ENCODE measurements at places on chromosomes 12 and 14.

- DNase-seq, result no peak
These were observed 89.7 kb downstream of the GLT1D1 start for GRCh38 chr12:128942960-128943477.

GRCh38 chr12:130683080-130683479, 33.0 kb downstream of the RIMBP2 start:
- DNase-seq, result no peak

DNA sequence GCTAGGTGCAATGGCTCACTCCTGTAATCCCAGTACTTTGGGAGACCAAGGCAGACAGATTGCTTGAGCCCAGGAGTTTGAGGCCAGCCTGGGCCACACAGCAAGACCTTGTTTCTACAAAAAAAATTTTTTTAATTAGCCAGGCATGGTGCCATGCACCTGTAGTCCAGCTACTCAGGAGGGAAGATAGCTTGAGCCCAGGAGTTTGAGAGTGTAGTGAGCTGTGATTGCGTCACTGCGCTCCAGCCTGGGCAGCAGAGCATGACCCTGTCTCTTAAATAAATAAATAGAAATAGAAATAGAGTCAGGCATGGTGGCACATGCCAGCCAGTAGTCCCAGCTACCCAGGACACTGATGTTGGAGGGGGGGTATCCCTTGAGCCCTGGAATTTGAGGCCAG, 36.7 kb upstream of the CLIP1 start:
- no peak for DNase-seq

DNA sequence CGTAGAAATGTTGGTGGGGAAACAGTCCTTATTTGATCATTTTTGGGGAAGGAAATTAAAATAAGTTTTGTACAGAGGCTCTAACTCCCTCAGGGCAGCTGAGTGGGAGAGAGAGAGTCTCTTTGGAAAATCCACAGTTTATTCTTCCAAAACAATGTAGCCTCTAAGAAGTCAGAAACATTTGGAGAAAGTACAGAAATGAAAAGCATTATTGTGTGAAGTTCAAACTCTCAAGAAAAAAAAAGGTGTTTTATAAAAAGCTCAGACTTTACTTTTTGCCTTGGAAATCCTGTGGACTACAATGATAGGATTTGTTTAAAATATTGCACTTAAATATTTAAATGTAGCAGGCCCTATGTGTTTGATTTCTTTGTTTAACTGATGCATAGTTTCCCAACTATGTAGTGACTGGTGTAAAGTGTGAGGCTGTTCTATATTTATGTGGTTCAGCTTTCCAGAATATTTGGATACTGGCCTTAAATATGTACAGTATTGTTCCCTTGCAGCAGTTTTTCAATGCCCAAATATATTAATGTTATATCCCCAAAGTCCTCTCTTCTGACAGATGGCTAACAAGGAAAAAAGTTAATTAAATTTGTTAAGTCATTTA, 82.0 kb upstream of the OTOGL start:
- no peak for DNase-seq

- no peak for DNase-seq
These were observed 50.7 kb downstream of the ACSM4 start for GRCh38 chr12:7354529-7354928.

DNA sequence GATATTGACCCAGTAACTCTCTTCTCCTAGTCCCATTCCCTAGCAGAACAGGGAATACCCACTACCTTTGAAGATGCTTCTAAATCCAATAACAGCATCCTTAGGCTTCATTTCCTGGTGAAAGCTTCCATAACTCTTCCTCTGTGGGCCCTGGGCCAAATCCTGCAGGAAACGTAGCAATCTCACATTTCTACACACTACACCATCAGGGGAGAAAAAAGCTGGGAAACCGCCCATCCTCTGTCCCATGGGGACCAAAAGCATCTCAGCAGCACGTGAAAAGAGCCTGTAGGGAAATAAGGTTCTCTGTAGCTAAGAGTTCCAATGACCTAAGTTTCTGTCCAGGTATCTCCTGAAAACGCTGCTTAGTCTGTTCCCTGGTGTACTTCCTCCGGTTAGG, 340.2 kb downstream of the DPF3 start:
- DNase-seq, result no peak

DNA sequence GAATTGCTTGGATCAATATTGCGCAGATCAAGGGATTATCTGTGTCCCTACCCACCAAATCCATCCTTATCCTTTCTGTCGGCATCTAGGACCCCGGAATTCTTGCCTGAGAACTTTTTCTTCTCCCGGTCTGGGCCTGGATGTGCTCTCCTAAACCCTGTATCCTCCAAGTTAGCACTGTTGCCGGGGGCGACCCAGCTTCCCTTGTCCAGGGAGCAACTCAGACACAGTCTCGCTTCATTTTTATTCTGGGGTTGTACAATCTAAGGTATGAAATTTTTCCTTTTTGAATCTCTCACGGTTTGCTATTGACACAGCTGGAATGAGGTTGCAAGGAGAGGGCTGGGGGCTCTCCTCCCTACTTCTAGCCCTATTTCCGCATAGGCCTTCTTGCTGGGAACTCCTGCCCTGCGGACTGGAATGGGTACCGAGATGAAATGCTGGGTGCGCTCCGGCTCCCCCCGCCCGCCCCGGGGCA, 403 bp upstream of the PNP start:
- no peak for DNase-seq

GRCh38 chr14:102975662-102976061, 53.2 kb downstream of the AMN start:
- no peak for DNase-seq

- no peak for DNase-seq
These were observed 138.6 kb downstream of the EPS8 start for GRCh38 chr12:15650399-15651128.
